ENCODE measurements at places on chromosomes 2 and 18. TPM values are rescaled to one million over a fixed set of nuclear protein-coding genes. Genes with fewer than 3 reads are reported as not detected.

Gene KCTD1
- 6.4 TPM for total RNA-seq

Gene ING5
- total RNA-seq, result 49.4 TPM

Gene CD207
- not detected for total RNA-seq

Gene AQP12B
- not detected for total RNA-seq

Gene NYAP2
- total RNA-seq, result not detected

Gene IGFBP5
- not detected for total RNA-seq

Gene SRSF7
- 406 TPM for total RNA-seq

Gene TEX44
- not detected for total RNA-seq

Gene UGT1A10
- not detected for total RNA-seq

Gene GAREM2
- total RNA-seq, result 5.9 TPM

Gene HIBCH
- 24.5 TPM for total RNA-seq

Gene ST3GAL5
- 13.8 TPM for total RNA-seq

Gene DSEL
- 0.05 TPM for total RNA-seq

Gene CRYGC
- not detected for total RNA-seq

Measured in activated T-helper 2 cell treated with anti-CD3 and anti-CD28 coated beads, Interferon-gamma antibody, Interleukin-2, Interleukin-4, amounts not matched to agents 10 μg/mL and 5 μg/mL and 100 μg/mL, durations not matched to agents 14 hours and 24 hours and 36 hours (primary cell).